ENCODE measurements at places on chromosomes 1 and 21.

GRCh38 chr1:71745326-71745725 is 537.0 kb downstream of the NEGR1 start:
- no peak for DNase-seq

DNA sequence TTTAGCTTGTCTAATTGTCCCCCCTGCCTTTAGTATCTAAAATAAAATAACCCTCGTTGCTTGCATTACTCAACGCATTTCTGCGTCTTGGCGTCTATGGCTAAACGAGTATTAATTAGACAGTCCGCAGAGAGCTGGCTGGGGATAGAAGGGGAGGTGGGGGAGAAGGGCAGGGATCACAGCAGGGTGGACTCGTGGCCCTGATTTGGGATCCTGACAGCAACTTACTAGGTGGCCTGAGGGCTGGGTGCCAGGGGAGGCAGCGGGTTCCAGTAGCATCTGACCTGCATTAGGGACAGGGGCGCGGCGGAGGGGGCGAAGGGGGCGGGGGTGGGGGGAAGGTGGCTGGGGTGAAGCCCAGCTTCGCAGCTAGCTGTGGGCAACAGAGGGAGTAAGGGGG is 1.1 kb upstream of the BACE2 start:
- DNase-seq = no peak

DNA sequence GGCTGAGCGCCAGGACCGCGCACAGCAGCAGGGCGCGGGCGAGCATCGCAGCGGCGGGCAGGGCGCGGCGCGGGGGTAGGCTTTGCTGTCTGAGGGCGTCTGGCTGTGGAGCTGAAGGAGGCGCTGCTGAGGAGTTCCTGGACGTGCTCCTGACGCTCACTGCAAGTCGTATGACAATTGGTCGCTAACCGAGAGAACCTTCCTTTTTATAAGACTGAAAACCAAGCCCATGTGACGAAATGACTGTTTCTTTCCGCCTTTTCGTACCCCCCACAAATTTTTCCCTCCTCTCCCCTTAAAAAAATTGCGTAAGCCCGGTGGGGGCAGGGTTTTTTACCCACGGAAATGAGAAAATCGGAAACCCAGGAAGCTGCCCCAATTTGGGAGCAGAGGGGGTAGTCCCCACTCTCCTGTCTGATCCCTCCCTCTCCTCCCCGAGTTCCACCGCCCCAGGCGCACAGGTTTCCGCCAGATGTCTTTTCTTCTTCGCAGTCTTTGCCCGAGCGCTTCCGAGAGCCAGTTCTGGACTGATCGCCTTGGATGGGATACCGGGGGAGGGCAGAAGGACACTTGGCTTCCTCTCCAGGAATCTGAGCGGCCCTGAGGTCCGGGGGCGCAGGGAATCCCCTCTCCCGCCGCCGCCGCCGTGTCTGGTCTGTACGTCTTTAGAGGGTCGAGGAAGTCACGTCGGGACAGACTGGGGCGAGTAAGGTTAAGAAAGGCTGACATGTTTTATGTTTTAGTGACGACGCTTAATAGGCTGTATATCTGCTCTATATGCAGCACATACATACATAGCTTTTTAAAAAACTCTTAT is at the start of gene PTGS2:
PTGS2 (minus strand) TSS at position 179 of the 817 bp plus-strand sequence; CDS start at position 46, 133 bp downstream.
- peak; percentile 97 for DNase-seq

DNA sequence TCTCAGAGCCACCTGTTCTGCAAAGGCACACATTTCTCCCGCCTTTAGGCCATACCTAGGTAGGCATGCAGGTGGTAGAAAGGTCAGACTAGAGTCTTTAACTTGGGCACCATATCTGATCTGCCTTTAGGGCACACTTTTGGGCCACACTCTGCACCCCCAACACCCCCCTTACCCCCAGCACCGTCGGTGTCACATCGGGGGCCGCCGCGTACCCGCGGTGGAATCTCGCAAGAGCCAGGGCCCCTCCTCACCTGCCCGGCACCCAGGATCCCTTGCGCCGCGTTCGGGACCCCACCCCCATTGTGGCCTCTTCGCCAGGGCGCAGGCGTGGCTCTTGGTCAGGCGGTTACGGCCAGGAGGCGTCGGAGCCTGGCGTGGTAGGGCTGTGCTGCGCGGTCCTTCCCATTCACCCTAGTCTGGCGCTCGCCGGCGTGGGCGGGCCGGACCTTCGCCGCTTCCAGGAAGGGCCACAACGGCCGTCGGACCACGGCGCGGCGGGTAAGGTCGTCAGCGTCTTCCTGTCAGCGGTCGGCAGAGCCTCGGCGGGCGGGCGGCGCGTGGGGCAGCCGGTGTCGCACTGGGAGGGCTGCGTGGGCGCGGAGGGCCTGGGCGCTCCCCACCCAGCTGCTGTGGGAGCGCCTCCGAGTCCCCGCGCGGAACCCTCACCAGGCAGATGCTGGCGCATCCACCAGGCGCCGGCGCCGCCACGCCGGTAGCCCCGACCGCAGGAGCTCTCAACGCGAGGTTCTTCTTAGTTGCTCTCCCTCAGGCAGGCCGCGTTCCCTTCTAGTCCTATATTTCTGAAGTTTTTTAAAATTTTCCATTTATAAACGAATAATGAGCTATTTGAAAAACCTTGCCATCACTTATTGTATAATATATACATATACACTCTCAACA is at the start of gene DNAH14:
DNAH14 (plus strand) TSS at position 341 of the 903 bp plus-strand sequence. CDS start 23,028 bp downstream, outside the sequence.
- DNase-seq = peak; percentile 80

GRCh38 chr1:173224280-173224892 is 17.3 kb upstream of the TNFSF4 start:
- DNase-seq = no peak

DNA sequence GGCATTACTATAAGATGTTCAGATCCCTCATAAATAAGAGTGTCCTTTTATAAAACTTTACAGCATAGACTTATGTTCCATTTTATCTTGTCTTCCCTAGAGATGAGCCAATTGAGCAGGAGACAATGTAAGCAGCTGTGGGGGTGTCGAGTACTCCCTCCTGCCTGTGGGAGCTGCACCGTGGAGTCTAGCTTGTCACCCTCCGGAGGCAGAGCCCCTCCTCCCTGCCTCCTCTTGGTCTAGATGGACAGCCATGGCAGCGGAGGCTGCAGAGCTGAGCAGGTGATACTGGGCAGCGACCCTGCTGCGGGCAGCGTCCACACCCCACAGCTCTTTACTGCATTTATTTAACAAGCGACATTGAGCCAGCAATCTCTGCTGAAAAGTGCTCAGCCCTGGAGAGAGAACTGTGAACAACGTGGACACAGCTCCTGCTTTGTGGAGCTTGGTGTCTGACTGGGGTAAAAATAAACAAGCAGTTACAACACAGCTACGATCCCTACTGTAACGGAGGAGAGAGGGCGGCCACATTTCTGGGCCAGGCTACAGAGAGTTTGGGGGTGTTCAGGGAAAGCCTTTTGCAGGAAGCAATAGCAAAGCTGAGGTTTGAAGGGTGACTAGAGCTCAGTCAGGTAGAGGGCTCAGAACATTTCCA is 12.8 kb upstream of the KIF21B start:
- no peak for DNase-seq

DNA sequence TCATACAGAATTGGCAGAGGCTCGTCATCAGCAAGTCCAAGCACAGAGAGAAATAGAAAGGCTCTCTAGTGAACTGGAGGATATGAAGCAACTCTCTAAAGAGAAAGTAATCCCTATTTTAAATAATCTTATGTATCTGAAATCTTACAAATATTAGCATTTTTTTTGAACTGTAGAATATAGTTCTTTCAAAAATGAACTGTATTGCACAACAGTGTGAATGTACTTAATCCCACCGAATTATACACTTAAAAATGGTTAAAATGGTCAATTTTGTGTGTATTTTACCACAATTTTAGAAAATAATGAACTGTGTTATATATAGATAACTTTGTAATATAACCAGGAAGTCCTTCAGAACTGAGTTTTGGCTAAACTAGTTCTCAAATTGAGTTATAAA is 75.9 kb downstream of the CCDC18 start:
- DNase-seq = no peak

DNA sequence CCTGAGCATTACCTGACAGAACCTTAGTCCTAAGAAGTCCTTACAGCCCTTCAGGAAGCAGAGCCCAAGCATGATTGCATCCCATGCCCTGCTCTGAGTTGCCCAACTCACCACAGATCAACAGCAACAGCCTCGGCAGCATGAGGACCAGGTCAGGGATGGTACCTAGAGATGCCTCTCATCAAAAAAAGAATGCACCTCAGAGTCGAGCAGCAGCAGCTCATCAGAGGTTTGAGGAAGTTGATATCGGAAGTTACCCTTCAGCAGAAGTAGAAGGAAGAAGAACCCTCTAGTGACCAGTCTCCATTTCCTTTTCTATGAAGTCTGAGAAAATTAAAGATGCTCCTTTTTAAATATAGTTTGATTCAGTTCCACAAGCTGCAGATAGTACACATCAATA is at the start of gene FCRL1:
FCRL1 (minus strand) TSS at position 225 of the 400 bp plus-strand sequence; CDS start at position 142, 83 bp downstream.
- peak; percentile 31 for DNase-seq

- no peak for DNase-seq
These were observed 1.2 kb upstream of the CSMD2 start for GRCh38 chr1:34166191-34166624.

DNA sequence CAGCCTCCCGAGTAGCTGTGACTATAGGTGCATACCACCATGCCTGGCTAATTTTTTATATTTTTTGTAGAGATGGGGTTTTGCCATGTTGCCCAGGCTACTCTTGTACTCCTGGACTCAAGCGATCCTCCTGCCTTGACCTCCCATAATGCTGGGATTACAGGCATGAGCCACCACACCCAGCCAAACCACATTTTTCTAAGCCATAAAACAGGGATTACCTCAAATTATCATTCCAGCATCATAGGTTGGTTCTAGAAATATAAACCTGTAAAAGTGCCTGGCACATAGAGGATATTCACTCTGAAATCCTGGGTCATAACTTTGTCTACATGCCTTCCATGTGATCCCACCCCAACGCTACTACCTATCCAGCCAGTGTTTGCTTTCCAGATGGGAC is 59.4 kb upstream of the JAK1 start:
- no peak for DNase-seq

DNA sequence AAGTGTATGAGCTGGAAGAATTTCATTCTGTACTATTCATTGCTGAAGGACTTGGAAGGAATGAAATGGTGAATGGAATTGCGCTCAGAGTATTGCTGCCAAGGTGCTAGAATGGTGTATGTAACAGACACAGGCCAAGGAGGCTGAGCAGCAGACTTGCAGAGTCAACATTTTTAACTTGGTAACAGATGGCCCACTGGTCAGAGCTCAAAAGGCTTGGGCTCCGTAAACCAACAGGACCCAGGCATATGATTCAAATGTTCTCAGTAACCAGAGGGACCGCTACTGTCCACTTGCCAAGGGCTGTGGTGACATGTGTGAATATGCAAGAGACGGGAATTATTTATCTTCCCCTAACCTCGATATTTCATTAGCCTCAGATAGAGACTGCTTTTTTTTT is 28.8 kb upstream of the PTGFRN start:
- DNase-seq = no peak

DNA sequence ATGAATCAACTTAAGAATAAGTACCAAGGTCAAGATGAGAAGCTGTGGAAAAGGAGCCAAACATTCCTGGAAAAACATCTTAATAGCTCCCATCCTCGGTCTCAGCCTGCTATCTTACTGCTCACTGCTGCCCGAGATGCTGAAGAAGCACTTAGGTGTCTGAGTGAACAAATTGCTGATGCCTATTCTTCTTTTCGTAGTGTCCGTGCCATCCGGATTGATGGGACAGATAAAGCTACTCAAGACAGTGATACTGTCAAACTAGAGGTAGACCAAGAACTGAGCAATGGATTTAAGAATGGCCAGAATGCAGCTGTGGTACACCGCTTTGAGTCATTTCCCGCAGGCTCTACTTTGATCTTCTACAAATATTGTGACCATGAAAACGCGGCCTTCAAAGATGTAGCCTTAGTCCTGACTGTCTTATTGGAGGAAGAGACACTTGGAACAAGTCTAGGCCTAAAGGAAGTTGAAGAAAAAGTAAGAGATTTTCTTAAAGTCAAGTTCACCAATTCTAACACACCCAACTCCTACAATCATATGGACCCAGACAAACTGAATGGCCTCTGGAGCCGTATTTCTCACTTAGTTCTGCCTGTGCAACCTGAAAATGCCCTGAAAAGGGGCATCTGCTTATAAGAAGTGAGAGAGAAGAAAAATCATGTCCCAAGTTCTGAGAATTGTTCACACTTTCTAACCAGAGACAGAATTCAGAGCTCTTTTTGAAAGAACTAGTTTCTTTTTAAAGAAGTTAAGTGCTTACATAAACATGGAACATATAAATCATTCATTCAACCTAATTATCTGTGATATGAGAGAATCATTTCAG is 35.7 kb downstream of the TOR1AIP1 start:
- no peak for DNase-seq

- peak; percentile 82 for DNase-seq
These were observed 4.3 kb upstream of the FUCA1 start for GRCh38 chr1:23872421-23872820.

DNA sequence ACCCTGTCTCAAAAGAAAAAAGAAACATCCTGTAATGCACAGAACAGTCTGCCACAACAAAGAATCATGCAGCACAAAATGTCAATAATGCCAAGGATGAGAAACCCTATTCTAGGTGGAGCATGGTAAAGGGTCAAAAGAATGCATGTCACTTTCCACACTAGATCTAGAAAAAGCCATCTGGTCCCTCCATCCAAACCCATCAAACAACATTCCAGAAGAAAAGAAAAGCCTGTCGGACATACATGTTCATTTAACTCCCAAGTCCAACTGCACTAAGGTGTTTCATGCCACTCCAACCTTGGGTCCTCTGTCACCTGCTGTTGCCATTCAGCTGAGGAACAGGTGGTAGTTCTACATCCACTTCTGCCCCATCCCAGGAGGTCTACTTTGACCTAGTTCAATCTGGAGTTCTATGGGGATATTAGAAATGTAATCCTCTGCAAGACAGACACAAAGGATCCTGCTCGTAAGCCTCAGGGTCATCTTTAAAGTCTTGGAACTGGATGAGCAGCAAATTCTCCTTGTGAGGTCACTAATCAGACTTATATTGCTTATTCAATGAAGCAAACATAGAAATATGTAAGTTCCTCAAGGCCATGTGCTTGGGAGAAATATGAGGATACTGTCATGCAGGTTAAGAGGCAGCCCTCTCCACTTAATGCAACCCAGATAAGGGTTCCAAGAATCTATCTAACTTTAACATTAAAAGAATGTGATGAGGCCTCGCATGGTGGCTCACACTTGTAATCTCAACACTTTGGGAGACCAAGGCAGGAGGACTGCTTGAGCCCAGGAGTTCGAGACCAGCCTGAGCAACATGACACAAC is 3.7 kb downstream of the DEDD start:
- DNase-seq = no peak

DNA sequence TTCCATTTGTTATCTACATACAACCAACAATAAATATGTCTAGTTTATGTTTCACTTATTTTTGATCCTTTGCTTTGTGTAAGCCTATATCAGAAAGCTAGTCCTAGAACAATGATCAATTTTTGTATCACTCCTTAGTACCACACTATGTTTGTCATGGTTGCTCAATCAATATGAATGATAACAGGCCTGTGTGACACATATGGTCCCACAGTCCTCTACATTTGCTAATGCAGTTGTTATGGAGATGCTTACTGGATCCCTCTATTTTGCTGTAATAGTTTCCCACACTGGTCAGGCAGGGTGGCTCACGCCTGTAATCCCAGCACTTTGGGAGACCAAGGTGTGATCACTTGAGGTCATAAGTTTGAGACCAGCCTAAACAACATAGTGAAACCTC is 59.1 kb downstream of the ERO1B start:
- DNase-seq = no peak
